Activated CD8-positive, alpha-beta memory T cell treated with anti-CD3 and anti-CD28 coated beads for 48 hours (primary cell): ENCODE measurements at places on chromosomes 5 and 9.

DNA sequence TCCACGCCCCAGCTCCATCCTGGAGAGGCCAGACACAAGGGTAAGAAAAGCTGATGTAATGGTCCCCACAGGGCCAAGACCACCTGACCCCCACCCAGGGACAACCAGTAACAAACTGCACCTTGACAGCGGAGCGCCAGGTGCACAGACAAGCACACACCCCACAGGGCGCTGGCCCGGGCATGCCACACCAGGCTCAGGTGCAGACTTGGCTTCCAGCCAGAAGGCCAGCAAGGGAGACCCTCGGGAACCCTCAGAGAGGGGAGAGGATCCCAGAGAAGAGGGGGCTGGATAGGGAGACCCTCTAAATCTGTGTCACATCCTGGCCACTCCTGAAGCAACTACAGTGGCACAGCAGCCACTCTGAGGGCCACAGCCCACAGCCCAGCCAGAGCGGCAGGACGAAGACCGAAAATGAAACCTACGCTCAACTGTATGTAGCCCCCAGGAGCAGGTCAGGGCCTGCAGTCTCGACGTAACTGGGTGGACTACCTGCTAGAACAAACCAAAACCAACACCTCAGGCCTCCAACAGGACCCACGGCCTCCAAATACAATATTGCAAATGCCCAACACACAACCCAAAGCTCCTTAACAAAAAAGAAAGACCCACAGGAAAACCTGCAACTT, 18.5 kb downstream of the CAMSAP1 start:
- no peak for DNase-seq

DNA sequence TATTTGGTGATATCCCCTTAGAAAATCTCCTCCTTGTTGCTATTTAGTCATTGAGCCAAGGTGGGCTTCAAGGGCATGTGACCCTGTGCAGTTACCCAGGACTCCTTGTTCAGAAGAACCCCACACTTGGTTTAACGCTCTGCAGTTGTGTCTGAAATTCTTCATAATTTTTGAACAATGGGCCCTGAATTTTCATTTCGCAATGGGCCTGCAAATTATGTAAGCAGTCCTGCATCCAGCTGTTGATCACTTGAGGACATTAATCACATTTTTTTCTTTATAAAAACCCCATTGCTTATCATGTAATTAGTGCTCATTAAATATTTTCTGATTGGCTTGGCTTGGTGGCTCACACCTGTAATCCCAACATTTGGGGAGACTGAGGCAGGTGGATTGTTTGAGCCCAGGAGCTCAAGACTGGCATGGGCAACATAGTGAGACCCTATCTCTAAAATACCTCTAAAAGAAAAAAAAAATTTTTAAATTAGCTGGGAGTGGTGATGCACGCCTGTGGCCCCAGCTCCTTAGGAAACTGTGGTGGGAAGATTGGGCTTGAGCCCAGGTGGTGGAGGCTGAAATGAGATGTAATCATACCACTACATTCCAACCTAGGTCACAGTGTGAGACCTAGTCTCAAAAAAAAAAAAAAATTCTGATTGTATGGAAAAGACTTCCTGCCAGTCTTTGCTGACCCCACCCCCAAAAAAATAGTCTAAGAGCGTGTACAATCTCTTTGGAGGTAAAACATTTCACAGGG, 194.2 kb upstream of the HAPLN1 start:
- no peak for DNase-seq

- no peak for DNase-seq
These were observed 14.7 kb downstream of the COL15A1 start for GRCh38 chr9:98958271-98958984.

DNA sequence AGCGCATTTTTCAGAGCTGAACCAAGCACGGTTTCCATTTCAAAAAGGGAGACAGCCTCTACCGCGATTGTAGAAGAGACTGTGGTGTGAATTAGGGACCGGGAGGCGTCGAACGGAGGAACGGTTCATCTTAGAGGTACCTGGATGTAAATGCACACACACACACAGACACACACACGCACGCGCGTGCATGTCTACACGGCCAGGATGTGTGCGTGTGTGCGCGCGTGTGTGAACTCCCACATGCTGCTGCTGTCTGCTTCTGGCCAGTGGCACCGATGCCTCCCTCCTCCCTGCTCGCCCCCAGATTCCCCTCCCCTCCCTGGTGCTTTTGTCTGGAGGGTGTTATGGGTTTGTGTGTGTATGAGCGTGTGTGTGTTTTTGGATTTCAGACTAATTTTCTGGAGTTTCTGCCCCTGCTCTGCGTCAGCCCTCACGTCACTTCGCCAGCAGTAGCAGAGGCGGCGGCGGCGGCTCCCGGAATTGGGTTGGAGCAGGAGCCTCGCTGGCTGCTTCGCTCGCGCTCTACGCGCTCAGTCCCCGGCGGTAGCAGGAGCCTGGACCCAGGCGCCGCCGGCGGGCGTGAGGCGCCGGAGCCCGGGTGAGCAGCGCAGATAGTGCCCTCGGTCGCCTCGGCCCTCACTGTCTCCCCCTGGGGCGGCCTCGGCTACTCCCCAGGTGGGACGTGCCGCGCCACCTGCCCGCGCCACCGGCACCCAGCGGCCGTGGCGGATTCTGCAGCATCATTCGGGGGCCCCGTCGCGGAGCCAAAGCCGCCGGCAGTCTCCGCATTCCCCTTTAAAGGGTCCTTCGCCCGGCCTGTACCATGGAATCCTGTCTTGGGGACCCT, at the start of gene NTRK2:
Gene NTRK2 (plus strand): TSS at position 442 of the 850 bp plus-strand sequence. CDS start 1,020 bp downstream, outside the sequence.
- no peak for DNase-seq

GRCh38 chr9:134336228-134336627, 10.0 kb downstream of the RXRA start:
- DNase-seq, result no peak

GRCh38 chr5:154830219-154830595, 20.2 kb downstream of the FAXDC2 start:
- DNase-seq, result no peak

DNA sequence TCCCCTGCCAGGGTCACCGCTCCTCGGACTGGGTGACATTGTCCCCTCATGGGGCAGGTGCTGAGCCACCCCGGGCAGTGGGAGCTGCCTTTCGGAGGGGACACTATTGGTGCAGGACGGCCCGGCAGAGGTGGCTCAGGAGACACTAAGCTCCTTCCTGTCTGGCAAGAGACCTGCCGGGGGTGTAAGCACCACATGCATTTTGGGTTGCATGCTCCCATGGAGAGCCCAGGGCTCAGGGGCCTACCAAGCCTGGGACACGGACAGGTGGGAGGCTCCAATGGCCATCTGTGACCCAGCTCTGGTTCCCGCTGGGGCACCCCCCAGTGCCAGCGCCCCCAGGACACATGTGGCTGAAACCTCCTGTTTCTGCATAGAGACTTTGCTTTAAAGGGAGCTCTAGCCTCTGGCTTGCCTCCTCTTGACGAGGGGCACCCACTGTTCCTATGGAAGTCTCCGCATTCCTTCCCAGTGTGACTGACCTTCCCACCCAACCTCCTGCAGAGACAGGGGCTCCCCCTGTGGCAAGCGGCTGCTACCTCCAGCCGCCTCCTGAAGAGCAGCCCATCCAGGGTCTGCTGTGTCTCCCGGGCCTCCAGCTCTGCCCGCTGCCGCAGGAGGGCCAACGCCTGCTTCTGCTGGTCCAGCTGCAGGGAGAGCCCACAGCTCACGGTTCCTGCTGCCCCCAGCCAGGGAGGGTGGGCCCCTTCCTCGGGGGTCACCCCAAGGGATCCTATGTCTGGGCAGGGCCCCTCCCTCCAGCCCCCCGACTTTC, 28.1 kb downstream of the CCDC187 start:
- no peak for DNase-seq

GRCh38 chr5:6788956-6789649, 75.9 kb downstream of the TENT4A start:
- no peak for DNase-seq

- DNase-seq, result no peak
These were observed 65.7 kb upstream of the SYK start for GRCh38 chr9:90735952-90736351.

- no peak for DNase-seq
These were observed 1037.3 kb upstream of the ACO1 start for GRCh38 chr9:31347082-31347617.

GRCh38 chr5:36730537-36731216, 124.3 kb downstream of the SLC1A3 start:
- no peak for DNase-seq

DNA sequence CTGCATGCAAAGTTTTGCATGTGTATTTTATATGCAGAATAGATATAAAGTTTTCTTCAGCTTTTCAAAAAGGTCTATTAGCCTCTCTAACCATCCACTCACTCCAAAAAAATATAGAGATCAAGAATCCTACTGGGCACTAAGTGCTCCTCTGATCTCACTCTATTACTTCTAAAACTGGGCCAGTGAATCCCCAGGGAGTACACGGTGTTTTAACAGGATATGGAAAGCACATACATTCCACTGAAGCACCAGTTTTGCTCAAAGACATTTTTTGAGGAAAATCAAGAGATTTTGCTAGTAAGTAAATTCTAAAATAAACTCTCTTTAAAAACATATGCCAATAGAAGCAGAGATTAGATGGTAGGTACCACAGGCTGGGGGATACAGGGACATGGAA, 95.2 kb downstream of the DEPDC1B start:
- no peak for DNase-seq

DNA sequence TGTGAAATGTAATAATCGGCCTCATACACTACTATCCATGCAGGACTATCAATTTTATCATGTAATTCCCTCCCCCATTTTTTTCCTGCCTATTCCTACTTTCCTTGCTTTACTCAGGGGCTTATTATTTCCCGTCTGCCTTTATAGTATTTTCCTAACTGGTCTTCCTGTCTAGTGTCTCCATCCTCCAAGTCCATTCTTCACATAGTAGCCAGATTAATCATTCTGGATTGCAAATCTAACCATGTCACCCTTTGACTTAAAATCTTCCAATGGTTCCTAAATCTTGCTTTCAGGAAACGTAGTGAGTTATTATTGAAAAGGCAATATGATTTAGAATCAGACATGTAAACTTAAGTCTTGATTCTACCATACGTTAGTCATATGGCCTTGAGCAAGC, 307.4 kb upstream of the HAPLN1 start:
- no peak for DNase-seq

GRCh38 chr9:12922224-12922866, 147.5 kb downstream of the LURAP1L start:
- no peak for DNase-seq

DNA sequence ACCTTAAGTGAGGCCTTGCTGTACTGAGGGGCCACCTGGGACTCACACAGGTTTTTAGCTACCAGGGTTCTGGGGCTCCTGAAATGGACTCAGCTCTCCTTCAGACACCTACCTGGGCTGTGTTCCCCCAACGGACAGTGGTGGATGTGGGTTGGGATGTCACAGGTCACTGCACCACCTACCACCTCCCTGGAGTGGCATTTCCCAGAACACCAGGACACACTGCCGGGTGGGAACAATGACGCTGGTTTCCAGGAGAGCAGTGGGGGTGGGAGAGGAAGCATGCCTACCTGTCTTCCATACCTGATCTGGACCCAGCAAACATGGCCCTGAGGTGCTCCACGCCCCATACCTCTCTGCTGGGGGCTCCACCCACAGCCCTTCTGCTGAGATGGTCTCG, 20.9 kb downstream of the ERGIC1 start:
- DNase-seq, result no peak

DNA sequence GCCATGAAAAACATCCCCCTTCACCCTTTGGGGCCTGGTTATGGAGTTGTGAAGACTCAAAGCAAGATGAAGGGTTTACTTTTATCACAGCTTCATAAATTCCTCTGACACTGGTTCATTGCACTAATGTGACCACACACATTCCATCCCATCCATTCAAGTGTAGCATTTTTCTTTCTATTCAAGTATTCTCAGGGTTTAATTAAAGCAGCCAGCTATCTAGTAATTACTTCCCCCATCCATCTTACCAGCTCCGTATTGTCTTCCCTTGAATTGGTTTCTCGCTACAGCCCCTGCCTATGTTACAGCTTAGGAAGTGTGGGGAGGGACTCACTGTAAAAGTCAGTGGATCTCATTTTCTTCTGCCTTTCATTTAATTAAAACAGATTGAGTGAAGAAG, 387.0 kb upstream of the RFX3 start:
- no peak for DNase-seq

DNA sequence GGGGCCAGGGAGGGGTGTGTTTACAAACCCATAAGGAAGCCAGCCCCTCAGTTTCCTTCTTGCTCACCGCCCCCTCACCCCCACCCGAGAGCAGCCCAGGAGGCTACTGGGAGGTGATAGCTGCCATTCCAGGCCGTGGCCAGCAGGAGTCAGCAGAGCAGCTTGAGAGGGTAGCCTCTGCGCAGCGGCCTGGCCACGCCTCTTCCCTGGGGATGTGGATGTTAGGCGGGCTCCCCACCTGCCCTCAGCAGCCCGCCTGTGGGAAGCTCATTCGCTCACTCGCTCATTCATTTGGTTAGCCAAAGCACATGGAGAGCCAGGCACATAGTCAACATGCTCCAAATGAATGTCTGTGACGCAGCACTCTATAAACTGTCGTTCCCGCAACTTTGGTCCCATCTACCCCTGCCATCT, 6.1 kb upstream of the DPM2 start:
- no peak for DNase-seq
